MM.1S (cell line): ENCODE measurements at places on chromosomes 3 and 15.
A peak's percentile ranks its signal among the peaks of the same experiment; 100 is the strongest.

DNA sequence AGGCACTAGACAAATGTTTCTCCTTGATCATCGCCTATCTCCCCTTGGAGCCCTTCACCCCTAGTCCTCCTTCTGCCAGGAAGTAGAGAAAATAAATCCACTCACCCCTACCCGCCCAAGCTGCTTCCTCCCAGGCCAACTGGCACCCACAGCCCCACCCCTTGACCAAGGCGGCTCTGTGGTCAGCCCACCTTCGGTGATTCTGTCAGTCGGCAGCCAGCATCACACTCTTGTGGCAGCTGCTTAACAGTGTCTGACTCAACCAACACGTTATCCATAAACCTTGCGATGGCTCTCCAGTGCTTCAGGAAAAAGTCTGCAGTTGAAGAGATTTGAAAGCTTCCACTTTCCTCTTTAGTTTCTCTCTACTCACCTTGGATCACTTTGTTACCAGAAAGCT is 7.6 kb downstream of the SHF start:
- no peak for DNase-seq

DNA sequence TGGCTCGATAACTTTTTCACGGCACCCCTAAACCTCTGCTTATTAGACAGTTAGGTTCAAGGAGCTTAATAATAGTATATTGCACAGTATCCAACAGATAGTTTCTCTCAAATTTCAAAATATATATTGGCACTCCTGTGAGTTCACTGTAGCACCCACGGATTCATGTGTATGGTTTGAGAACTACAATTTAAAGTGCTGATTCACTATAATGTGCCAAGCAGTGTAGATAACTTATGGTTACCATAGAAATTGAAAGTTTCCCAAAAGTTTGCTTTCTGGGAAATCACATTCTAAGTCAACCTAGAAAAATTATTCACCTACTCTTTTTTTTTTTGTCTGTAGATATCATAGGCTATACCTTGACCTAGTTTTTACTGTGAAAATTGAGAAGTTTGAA is 86.6 kb downstream of the GAP43 start:
- no peak for DNase-seq

DNA sequence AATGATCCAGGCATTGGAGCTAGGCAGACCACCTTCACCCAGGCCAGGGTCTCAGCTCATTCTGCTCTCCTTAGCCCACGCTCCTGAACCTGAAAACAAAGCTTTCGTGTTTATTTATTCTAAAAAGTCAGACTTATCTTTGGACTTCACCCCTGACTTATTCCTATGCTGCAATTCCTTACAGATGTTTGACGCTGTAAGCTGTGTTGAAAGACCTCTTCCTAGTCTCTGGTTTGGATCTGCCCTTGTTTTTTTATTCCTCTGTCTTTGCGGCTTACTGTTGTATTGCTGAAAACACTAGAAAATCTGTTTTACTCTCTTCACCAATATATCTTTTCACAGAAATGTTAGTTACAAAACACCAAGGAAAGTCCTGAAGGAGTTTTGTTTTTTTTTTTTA is 40.5 kb upstream of the LDHAL6B start:
- no peak for DNase-seq

GRCh38 chr3:43288366-43288765 is 2.0 kb downstream of the SNRK start:
- peak; percentile 76 for DNase-seq

DNA sequence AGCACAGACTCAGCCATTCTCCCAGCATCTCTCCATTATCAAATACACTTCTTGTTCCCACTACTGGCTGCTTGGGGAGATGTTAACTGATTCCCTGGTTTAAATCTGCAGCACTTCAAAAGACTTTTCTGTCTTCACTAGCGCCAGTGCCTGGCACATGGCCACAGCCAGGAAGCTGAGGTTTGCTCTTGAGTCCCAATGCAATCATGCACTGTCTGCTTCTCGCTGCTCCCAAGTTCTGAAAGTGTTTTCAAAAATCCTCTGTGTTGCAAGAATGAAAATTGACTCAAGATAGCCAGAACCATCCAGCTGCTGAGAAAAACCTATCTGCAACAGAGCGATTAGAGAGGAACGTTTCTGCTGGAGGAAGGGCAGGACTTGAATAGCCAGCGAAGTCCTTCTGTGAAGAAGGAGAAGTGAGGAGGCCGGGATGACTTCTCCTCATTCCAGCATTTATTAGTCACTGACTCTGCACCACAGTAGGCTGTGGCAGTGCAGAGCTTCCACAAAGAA is 358.4 kb upstream of the NR2F2 start:
- no peak for DNase-seq

DNA sequence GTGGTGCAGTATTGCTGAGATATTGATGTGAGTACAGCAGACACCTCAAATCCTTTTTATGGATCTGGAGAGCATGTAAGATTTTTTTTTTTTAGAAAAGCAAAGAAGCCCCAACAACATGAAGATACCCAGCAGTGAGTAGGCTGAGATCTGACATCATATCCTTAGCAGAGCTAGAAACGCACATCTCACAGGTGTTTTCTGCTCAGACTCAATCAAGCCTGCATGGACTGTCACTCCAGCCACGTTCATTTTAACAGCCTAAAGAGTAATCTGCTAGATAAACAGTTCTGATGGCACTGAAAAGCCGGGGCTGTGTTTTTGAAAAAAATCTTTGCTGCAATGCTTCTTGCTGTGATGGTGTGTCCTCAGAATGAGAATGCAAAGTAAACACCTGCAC is 544.2 kb downstream of the FGF12 start:
- DNase-seq: no peak

DNA sequence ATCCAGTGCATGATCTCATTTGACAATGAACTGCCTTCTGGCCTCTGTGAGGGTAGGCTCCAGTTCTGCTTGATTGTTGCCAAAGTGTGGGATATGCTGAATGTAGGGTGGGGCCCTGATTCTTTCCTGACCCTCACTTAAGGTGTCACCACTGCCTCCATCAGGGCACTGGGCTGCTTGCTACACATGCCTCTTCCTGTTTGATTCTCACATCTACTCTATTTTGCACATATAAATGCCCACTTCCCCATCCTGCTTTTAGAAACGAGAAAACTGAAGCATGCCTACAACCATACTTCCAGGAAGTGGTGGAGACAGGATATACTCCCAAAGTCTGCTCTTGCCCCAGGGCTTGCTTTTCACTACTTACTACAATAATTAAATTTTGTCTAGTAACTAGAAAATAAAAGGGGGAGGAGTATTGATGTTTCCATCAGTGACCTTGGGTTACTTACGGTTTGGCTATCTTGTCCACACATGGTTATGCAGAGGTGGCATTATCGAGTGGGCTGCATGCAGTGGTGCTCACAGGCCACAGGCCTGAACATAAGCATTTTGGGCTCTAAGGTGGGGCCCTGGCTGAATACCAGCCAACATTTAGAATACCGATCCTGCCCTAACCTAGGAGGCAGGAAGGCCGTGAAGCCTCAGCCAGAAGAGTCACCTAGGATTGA is 6.7 kb downstream of the ZDHHC3 start:
- no peak for DNase-seq

DNA sequence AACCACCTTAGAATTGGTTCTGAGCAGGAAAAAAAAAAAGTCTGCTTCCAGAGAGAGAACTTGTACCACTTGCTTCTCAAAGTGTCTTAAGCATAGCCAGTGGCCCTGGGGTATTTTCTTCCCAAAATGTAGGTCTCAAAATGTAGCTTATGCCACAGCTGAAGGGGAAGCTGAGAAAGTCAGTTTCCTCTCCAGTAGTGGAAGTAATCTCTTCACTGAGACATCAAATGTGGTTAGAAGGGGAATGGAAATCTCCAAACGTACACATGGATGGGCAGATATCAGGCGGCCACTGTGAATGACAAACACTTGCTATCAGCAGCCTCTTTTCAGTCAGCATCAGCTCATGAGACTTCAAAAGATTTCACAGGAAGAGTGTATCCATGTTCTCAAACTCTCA is 841.2 kb downstream of the TUSC7 start:
- DNase-seq: no peak

DNA sequence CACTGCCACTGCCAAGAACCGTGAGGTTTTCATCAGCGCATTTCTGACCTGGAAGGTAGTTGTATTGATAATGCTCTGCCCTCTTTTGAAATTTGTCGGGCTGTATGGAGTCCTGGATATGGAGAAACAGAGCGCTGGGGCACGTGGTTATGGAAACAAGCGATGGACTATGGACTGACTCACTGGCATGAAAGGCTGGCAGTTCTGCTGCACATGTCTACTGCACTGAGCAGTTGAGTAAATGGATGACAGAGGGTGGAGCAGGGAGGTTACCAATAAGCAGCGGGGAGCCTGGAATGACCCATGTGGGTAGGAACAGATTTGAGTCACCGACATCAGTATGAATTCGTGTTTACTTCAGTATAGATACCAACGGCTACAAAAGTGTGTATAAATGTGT is 429.5 kb downstream of the OCA2 start:
- no peak for DNase-seq

- DNase-seq: no peak
These were observed 8.6 kb downstream of the TLE3 start for GRCh38 chr15:70088887-70089691.

GRCh38 chr3:69692761-69693160 is 46.5 kb upstream of the MITF start:
- DNase-seq: no peak

DNA sequence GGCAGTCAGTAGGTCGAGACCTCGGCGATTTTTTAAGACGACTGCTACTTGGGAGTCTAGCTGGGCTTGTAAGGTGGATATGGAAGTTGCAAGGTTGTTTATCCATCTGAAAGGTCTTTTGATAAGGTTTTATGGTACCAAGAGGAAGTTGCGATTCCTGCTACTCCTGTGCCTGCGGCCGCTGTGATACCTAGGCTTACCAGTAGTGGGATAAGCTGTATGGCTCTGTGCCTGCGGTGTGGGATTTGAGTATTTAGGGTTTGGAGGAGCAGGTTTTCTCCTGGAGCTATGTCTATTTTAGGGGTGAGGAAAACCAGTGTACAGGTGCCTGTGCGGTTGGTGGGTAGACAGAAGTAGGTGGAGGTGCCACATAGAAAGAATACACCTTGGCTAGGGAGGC is 1059.8 kb downstream of the SI start:
- no peak for DNase-seq

- no peak for DNase-seq
These were observed 258.5 kb upstream of the PROK2 start for GRCh38 chr3:72043204-72044133.

- no peak for DNase-seq
These were observed 591.1 kb downstream of the GBE1 start for GRCh38 chr3:81170298-81170697.

DNA sequence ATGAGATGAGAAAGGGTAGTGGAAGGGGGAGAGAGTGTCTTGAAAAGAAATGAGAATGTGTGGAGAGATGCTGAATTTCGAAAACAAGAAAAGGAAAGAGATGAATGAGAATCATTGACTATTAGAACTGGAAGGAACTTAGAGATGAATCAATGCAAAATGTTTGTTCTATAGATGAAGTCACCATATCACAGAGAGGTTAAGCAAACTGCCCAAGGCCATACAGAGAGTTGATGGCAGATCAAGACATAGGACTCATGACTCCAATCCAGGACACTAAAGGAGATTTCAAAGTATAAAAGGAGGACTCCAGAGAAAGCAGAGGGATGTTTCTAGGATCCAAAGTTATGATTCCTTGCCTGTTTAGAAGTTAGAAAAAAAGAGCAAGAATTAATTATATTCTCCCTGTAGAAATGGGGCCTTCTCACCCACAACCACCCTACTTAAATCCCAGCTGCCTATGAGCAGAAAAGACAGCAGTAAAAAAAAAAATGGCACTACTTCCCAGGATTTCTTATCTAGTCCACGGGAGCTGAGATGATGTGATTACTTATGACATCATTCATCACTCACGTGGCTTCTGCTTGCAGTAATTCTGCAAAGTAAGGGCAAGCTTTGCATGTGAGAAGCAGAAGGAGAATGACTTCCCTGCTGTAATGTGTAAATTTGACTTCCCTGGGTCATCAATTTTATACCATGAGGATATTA is 210.8 kb upstream of the MRPL3 start:
- no peak for DNase-seq

DNA sequence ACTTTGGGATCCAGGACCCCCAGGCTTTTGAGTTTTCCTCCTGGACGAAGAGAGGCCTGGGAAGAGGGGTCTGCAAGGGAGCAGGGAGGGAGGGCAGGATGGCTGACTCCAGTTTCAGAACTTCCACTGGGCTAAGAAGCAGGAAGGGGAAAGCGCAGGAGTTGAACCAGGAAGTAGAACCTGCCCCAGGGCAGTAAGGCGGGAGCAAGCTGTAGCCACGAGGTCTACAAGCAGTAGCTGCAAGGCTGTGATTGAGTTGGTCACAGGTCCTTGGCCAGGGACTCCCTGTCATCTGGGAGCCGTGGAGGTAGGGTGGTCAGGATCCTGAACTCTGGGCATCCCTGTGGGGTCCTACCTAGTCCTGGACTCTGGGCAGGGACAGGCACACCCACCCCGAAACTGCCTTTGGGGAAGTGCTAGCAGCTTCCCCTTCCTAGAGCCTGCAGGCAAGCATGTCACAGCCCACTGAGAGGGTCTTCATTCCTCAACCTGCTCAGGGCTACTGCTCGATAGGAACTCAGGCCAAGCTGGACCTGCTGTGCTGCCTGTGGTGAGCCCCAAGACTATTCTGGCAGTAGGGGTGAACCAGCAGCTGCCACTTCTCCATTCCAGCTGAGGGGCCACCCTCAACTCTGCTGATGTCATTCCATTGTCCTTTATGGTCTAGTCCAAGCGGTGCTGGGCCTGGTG is 5.8 kb upstream of the GNAI2 start:
- DNase-seq: no peak

- DNase-seq: no peak
These were observed 58.8 kb downstream of the TUBGCP4 start for GRCh38 chr15:43429687-43430086.

- DNase-seq: no peak
These were observed 98.6 kb downstream of the MECOM start for GRCh38 chr3:169564883-169565282.

DNA sequence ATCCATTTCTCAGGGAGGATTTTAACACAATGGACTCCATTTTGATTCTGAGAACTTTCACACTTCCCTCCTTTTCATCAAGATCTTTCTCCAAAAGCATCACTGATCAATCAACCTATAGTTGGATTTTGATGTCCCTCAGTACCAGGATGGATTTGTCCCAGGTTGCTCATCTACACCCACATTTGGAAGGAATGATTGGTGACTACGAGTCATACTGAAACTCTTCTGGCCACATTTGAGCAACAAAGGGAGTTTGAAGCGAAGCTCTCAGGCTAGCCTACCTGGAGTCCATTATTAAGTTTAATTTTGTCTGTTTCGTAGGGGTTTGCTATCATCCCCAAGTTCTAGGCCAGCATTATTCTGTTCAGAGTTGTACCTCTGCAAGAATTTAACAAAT is 31.3 kb upstream of the ATP8B4 start:
- DNase-seq: no peak

DNA sequence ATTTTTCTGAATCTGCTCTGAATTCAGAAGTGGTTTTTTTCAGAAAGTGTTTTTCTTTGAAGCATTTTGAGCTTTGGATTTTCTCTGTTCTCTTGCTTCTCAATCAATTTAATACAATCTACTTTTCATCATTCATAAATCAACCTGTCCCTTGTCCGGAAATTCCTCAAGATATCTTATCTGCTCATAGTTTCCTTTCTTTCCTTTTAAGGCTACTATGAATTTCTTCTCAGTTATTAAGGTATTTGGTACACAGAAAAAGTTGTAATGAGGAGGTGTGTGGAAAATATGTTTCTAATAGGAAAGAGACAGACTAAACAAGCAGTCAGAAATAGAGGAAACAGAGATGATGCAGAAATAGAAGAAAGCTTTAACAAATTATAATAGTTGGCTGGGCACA is 14.4 kb downstream of the CGGBP1 start:
- no peak for DNase-seq
